ENCODE measurements at places on chromosomes 12 and 14. TPM values are rescaled to one million over a fixed set of nuclear protein-coding genes. Genes with fewer than 3 reads are reported as not detected.

FAM90A1 gene
- not detected for total RNA-seq

FGD4 gene
- total RNA-seq = 63.8 TPM

KRT81 gene
- not detected for total RNA-seq

GNB3 gene
- total RNA-seq = 0.28 TPM

GLIPR1L1 gene
- not detected for total RNA-seq
